ENCODE measurements at places on chromosomes 2 and 18.

DNA sequence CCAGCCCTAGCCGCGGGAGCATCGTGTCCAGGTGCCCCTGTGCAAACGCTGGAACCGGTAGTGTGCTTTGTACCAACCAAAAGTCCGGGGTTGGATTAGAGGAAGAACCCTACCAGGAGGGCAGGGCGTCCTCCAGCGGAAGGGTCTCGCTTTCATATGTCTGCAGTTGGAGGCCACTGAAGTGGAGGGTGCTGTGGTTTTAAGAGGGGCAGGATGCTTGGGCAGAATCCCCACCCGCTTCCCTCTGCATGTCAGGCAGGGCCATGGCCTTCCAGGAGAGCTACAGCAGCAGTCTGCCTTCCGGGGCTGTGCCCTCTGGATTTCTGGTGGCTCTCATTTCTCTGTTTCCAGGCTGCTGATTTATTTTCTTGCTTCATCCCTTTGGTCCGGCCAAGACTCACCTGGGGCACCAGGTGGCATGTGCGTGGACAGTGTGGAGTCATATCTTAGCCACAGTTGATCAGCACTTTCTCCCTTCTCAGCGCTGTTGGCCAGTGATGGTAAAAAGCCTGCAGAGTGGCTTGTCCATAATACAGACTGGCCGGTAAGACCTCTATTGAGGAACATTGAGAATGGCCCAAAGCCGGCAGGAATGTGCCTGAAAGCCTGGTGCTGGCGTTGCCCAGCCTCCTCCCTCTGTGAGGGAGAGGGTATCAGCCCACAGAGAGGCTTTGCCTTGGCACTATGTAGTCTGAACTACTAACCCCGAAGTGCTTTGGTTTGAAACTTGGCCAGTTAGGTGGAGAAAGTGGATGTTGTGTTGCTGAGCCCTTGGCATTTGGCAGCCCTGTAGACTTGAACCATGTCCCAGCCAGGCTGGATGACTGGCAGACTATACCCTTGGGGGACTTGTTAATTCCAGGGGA lies 1.8 kb downstream of the AGAP1 start:
- DNase-seq: no peak
- peak overlapping the region; percentile 72 for H3K27ac ChIP-seq
- no peaks in the 10 kb centered on the region for H3K36me3 ChIP-seq
- H3K4me1 ChIP-seq: no peaks in the 10 kb centered on the region
- H3K27me3 ChIP-seq: no peaks in the 10 kb centered on the region

DNA sequence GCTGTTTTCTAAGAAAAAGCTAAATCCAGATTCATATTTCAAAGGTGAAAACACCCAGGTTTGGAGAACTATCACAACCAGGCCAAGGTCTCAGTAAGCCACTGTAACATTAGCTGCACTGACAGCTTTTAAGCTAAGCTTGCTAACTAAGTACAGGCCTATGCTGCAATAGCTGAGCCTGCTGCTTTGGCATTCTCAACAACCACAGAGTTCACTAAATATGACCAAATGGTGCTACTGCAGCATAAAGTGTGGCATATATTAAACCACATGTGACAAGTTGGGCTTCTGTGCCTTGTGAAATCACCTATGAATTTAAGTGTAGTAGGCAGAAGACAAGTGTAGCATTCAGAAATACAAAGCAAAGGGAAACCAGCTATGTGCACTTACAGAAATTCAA lies 206.7 kb downstream of the TCF4 start:
- H3K36me3 ChIP-seq: no peaks in the 10 kb centered on the region
- no peak overlapping the region for H3K27ac ChIP-seq
- DNase-seq: no peak
- H3K4me1 ChIP-seq: no peaks in the 10 kb centered on the region

- no peak for DNase-seq
- H3K27ac ChIP-seq: no peak overlapping the region
- no peaks in the 10 kb centered on the region for H3K4me1 ChIP-seq
Observed at GRCh38 chr2:158761621-158762020, 33.5 kb upstream of the DAPL1 start.

- no peak for DNase-seq
- no peak overlapping the region for H3K27ac ChIP-seq
- H3K4me3 ChIP-seq: no peak overlapping the region
Observed at GRCh38 chr18:40109252-40110049, 1845.6 kb upstream of the PIK3C3 start.

DNA sequence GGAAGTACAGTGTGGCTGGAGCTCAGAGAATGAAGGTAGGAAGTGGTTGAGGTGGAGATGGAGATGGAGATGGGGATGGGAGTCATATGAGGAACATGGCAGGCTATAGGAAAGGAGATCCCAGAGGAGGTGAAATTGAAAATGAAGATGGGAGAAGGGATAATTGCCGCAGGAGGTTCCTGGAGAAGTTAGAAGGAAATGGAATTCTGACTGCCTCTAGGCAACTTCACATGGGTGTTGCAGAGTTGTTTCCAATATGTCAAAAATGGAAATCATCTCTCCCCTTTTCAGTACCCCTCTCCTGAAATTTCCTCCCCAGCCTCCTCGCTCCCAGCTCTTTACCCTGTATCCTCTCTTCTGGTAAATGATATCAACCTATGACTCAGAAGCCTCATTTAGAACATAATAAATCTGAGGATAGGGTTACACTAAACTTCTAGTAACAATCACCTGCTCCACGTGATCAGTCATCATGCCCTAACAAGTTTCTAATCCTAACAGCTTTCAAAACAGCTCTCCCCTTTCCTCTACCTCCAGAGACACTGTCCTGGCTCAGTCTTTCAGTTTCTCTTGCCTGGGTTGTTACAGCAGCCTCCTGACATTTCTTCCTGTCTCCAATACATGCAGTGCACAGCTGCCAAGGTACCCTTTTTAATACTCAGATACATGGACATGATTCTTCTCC lies 201.9 kb upstream of the RBMS1 start:
- no peaks in the 10 kb centered on the region for H3K27me3 ChIP-seq
- no peak for DNase-seq
- no peaks in the 10 kb centered on the region for H3K36me3 ChIP-seq
- no peaks in the 10 kb centered on the region for H3K4me1 ChIP-seq
- H3K4me3 ChIP-seq: no peak overlapping the region

- no peaks in the 10 kb centered on the region for H3K27me3 ChIP-seq
- H3K27ac ChIP-seq: peak overlapping the region; percentile 45
- no peak for DNase-seq
- H3K4me3 ChIP-seq: no peak overlapping the region
- H3K4me1 ChIP-seq: no peaks in the 10 kb centered on the region
- no peaks in the 10 kb centered on the region for H3K36me3 ChIP-seq
Observed at GRCh38 chr2:40352041-40352702, 99.7 kb downstream of the SLC8A1 start.

DNA sequence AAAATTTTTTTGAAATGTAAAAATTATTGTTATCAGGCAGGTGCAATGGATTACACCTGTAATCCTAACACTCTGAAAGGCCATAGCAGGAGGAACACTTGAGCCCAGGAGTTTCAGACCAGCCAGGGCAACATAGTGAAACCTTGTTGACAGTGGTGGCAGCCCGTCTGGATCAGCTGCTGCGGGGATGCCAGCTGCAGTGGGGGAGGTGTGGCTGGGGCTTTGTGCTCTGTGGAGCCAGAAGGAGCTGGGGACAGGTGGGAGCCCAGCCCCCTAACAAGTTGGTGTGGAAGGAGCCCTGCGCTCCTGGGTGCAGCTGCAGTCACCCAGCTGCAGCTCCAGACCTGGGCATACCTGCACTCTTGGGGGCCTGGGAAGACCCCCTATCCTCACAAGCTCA lies 182.4 kb upstream of the MC4R start:
- no peaks in the 10 kb centered on the region for H3K36me3 ChIP-seq
- no peak overlapping the region for H3K27ac ChIP-seq
- no peaks in the 10 kb centered on the region for H3K4me1 ChIP-seq
- DNase-seq: no peak
- H3K4me3 ChIP-seq: no peak overlapping the region
- peaks cover 3% of the 10 kb centered on the region for H3K27me3 ChIP-seq

DNA sequence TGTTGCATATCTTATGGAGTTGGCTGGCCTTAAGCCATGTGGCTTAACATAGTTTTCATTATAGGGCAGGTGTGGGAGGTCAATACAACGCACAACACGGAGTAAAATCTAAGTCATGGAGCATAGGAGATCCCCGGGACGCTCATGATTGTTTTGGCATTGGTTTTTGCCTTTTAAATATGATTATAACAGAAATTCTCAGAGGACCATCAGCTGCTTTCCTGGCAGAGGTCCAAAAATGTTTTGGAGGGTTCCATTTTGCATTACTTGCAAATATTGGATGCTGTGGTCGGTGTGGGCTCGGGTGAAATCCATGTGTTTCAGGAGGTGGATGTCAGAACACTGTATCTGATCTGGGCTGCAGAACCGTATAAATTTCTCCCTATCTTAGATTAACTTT lies 3.4 kb downstream of the NCOA1 start:
- no peaks in the 10 kb centered on the region for H3K27me3 ChIP-seq
- no peaks in the 10 kb centered on the region for H3K4me1 ChIP-seq
- H3K4me3 ChIP-seq: no peak overlapping the region
- no peak for DNase-seq
- no peak overlapping the region for H3K27ac ChIP-seq

- no peak for DNase-seq
- H3K27me3 ChIP-seq: no peaks in the 10 kb centered on the region
- peaks cover 15% of the 10 kb centered on the region for H3K4me1 ChIP-seq
- H3K27ac ChIP-seq: no peak overlapping the region
- no peak overlapping the region for H3K4me3 ChIP-seq
- H3K36me3 ChIP-seq: no peaks in the 10 kb centered on the region
Observed at GRCh38 chr18:63443829-63444228, 21.6 kb upstream of the VPS4B start.

DNA sequence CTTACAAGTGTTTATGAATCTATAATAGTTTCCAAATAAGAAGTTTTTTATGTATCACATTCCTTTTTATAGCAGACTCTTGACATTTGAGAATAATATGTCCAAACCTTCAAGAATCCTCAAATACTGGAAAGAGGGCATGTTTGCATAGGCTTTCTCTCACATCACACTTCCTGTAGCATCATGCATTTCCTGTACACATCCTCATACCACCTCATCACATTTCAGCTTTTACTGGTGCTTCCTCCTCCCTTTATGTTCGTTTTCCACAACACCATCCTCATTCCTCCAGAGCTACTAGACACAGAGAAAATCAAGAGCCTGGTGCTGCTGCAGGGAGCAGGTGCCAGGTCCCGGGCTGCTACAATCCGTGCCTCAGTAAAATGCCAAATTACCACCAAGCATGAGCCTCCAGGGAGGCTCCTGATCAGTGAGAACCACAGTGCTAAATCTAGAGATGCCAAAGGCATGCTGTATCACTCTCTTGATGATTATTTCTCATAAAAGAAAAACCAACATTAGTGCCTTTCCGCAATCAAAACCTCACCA lies 137.7 kb upstream of the CYP1B1 start:
- H3K27me3 ChIP-seq: no peaks in the 10 kb centered on the region
- no peak overlapping the region for H3K27ac ChIP-seq
- DNase-seq: no peak
- H3K4me1 ChIP-seq: peaks cover 12% of the 10 kb centered on the region

- no peaks in the 10 kb centered on the region for H3K27me3 ChIP-seq
- DNase-seq: no peak
- H3K27ac ChIP-seq: no peak overlapping the region
Observed at GRCh38 chr2:14517731-14518130, 114.8 kb upstream of the LRATD1 start.

GRCh38 chr2:105977212-105977611 lies 216.9 kb downstream of the UXS1 start:
- H3K4me1 ChIP-seq: no peaks in the 10 kb centered on the region
- H3K36me3 ChIP-seq: no peaks in the 10 kb centered on the region
- no peak overlapping the region for H3K27ac ChIP-seq
- H3K27me3 ChIP-seq: no peaks in the 10 kb centered on the region
- DNase-seq: no peak
- no peak overlapping the region for H3K4me3 ChIP-seq

DNA sequence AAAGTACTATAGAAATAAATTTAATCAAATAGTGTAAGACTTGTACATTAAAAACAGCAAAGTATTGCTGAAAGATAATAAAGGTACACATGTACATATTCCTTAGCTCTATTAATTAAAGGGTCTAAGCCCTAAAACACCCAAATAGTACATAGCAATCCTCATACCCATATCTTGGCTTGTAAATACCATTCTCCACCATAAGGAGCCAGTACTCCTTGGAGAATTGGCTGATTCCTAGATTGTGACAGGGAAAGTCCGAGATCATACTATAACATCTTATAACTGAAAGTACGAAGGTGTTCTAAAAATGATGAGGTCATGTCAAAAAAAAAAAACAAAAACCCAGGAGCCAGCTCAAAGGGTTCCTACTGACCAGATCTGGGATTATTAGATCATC lies 614.6 kb downstream of the SUCLG1 start:
- no peak overlapping the region for H3K4me3 ChIP-seq
- H3K27me3 ChIP-seq: no peaks in the 10 kb centered on the region
- H3K36me3 ChIP-seq: no peaks in the 10 kb centered on the region
- no peak for DNase-seq
- H3K27ac ChIP-seq: no peak overlapping the region

DNA sequence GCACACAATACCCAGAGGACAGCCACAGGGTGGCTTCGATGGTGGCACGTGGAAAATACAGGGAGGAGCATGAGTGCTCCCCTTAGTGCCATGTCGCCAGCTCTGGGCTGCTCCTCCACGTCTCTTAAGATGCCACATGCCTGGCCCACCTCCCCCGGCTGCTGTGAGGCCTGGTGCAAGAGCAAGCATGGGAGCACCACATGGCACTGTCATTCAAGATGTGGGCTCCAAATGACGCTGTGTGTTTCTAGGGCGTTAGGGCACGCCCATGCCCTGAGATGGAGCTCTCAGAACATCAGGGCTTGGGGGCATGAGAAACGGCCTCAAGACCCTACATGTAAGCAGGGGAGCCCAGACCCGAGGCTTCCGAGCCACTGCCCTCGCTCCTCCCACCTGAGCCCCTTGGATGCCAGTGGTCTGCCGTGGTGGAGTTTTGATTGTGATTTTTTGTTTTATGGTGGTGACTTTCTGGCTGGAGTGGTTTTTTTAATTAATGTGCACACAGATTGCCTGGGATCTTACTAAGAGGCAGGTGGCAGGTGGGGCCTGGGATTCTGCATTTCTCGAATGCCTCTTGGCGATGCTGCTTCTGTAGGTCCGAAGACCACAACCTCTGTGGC lies 239.3 kb downstream of the GBX2 start:
- no peaks in the 10 kb centered on the region for H3K4me1 ChIP-seq
- no peaks in the 10 kb centered on the region for H3K27me3 ChIP-seq
- H3K4me3 ChIP-seq: no peak overlapping the region
- no peak for DNase-seq
- H3K27ac ChIP-seq: no peak overlapping the region
- no peaks in the 10 kb centered on the region for H3K36me3 ChIP-seq

DNA sequence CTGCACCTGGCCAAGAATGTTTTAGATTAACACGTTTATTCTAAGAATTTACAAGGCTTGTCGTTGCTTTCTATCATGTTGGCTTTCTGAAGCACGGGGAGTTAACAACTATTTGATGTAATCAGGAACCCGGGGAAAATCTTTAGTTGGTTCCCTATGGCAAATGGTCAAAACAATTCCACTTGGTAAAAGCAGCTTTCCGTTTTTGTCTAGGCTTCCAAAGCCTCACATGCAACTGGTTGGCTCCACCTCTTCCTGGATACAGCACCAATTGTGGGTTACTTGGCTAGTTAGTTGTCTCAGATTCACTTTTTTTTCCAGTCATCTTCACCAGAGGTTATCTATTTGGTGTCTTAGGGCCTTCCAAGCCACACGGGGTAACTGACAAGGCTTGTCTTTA lies 2.8 kb downstream of the COLEC12 start:
- no peak for DNase-seq
- H3K36me3 ChIP-seq: no peaks in the 10 kb centered on the region
- no peak overlapping the region for H3K27ac ChIP-seq
- H3K4me1 ChIP-seq: peaks cover 40% of the 10 kb centered on the region
- no peaks in the 10 kb centered on the region for H3K27me3 ChIP-seq
- H3K4me3 ChIP-seq: no peak overlapping the region

- no peak overlapping the region for H3K4me3 ChIP-seq
- H3K27me3 ChIP-seq: no peaks in the 10 kb centered on the region
- no peaks in the 10 kb centered on the region for H3K4me1 ChIP-seq
- peak overlapping the region; percentile 63 for H3K27ac ChIP-seq
Observed at GRCh38 chr2:239990966-239991365, 34.2 kb downstream of the NDUFA10 start.

Data from tibial nerve (tissue), 4 donors.